Stimulated activated CD4-positive, alpha-beta T cell treated with anti-CD3 and anti-CD28 coated beads, Interleukin-1b, Interleukin-23, amount 100 ng/mL, for 1 hour (primary cell): ENCODE measurements at places on chromosomes 1 and 21.

DNA sequence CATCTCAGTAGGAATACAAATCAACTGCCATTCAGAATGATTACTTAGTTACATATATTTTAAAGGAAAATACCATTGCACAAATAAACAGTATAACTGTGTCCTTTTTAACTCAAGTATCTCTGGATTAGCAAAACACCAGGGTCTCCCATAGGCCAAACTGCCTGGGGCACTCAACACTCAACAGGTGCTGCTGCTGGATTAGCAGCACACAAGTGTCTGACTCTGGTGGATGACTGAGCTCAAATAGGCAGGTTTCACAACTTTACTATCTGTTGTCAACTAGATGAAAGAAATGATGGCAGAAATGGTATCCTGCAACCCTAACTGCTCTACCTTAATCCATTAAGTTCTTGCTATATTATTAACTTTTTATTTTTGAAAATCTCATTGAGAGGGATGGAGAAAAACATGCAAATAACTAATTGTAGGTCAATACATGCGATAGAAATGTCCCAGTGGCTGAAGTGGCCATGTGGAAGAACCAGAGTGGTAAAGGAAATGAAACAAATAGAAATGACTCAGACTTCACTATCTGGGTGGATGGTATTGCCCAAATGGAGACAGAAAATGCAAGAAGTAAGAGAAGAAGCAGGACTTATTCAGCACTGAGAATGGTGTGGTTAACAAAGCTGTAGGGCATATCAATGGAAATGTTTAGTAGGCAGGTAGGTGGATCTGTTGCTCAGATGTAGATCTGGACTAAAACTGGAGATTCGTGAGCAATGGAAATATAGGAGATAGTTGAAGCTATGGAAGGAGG, 90.8 kb upstream of the CCDC190 start:
- no peak for DNase-seq

GRCh38 chr1:54685335-54685905, 30.2 kb upstream of the TTC4 start:
- DNase-seq, result no peak

- DNase-seq, result no peak
These were observed 132.9 kb upstream of the NRIP1 start for GRCh38 chr21:15197696-15198095.

GRCh38 chr21:41895643-41896493, 16.7 kb upstream of the PRDM15 start:
- no peak for DNase-seq

DNA sequence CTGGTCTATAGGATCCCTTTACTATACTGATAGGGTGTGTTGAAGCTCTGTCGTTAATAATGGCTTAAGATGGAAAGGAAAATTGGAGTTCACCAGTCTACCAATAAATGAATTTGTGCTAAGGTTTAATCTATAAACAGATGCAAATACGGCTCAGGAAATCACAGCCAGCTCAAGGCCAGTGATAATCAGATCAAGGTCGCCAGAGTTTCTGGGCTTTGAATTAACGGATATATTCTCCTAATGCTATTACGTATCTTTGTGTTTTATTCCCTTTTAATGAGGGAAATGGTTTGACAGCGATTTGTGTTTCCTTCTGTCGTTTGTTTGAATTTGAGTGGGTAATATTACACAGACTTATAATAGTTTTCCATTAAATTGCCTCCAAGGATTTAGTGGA, 279.6 kb downstream of the BACH1 start:
- no peak for DNase-seq

DNA sequence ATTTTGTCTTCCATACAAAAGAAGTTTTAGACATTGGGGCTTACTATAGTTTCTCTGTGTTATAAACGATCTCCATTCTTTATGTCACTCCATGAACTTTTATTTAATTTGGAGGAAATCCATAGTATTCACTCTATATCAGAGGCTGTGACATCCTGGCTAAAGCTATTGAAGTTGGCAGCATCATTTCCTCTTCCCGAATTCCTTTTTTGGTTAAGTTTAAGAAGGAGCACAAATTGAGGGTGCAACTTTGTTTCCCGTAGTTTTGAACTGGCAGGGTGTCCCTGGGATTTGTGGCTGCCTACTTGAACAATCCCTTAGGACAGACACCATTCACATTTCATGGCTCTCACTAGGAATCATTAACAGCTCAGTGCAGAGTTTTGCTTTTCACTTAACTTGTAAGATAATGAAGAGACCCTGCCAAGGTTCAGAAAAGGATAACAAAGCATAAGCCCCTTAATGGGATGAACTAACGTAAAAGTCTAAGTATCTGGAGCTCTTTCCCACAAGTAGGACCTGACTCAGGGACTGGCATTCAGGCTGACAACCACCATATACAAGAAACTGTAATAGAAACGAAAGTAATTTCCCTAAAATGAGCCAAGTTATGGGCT, 13.9 kb downstream of the S1PR1 start:
- no peak for DNase-seq

- no peak for DNase-seq
These were observed 89.3 kb downstream of the EDEM3 start for GRCh38 chr1:184665360-184665759.

DNA sequence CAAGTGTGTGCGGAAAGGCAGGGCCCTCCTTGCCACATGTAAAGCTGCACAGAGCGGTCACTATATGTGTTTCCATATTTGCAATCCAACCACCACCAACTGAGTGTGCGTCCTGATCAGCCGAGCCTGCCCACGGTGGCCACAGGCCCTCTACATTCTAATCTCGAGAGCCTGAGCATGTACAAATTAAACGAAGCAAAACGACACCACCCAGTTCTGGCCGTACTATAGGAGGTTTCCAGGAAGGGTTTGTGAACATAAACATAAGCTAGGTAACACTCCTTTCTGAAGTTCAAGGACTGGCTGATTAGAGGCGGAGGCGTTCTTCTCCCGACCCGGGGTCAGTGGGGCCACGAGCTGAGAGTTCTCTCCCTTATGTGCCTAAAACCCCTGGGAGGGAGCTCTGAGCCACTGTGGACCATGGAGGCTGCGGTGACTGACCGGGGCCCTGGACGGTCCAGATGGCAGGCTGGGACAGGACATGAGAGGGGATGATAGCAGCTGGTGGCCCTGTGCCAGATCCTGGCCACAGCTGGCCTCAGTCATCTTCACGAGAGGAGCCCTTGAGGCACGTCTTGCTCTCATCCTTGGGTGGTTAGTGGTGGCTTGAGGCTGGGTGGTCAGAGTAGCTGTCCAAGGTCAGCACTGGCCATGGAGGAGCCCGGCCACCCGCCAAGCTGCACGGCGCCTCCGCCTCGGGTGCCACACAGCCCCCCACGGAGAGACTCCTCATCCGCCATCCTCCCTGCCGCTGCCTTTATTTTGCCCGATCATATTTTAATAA, 39.1 kb upstream of the TRAPPC10 start:
- no peak for DNase-seq

- no peak for DNase-seq
These were observed 10.7 kb upstream of the MYOCOS start for GRCh38 chr1:171611306-171611705.

- DNase-seq, result no peak
These were observed 1.1 kb upstream of the SERBP1 start for GRCh38 chr1:67431156-67431765.

- no peak for DNase-seq
These were observed 2.7 kb downstream of the GIPC2 start for GRCh38 chr1:78048446-78048845.

GRCh38 chr1:179146911-179147310, 65.0 kb downstream of the TOR3A start:
- DNase-seq, result no peak

DNA sequence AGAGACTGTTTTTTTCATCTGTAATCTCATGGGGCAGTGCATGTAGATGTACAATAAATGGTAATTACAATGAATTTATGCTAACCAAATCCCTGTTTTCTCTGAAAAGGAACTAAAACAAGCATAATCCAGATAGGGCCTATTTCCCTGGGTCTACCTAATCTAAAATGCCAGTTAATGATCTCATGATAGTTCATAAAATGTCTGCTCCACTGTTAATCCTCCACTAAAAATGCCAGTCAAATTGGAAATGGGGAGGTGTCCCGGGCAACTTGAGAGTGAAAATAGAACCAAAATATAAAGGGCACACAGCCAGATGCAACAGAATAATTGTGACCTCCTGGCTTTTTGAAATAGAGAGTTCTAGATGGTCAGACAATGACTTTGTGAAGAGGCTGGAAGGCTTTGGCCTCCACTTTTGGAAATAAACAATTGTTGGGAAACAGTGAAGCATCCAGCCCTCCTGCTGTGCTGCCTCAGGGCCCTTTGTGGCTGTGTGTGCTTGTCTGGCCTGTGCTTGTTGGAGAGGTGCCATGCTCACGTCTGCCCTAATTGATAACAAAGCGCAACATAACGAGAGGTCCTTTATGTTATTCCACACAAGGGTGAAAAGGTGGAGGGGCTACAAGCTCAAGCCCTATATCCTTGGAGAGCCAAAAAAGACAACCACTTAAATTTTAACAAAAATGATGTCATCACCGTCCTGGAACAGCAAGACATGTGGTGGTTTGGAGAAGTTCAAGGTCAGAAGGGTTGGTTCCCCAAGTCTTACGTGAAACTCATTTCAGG, 97.7 kb downstream of the ATP5PO start:
- DNase-seq, result no peak

- no peak for DNase-seq
These were observed 104.4 kb upstream of the KCNK1 start for GRCh38 chr1:233509526-233509925.

DNA sequence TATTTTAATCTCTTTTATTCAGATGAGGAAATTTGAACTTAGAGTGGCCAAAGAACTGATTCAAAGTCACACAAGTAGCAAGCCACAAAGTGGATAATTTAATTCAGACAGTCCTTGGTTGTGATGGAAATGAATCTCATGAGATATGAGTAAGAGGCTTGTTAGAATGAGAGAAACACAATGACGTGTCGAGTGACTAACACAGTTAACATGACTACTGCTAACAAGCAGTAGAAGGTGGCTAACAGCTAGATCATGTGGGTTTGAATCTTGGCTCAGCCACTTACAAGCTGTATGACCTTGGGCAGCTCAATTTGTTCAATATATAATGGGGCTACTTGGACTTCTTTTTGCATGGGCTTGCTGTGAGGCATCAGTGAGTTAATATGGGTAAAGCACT, 104.5 kb upstream of the LMO4 start:
- no peak for DNase-seq

DNA sequence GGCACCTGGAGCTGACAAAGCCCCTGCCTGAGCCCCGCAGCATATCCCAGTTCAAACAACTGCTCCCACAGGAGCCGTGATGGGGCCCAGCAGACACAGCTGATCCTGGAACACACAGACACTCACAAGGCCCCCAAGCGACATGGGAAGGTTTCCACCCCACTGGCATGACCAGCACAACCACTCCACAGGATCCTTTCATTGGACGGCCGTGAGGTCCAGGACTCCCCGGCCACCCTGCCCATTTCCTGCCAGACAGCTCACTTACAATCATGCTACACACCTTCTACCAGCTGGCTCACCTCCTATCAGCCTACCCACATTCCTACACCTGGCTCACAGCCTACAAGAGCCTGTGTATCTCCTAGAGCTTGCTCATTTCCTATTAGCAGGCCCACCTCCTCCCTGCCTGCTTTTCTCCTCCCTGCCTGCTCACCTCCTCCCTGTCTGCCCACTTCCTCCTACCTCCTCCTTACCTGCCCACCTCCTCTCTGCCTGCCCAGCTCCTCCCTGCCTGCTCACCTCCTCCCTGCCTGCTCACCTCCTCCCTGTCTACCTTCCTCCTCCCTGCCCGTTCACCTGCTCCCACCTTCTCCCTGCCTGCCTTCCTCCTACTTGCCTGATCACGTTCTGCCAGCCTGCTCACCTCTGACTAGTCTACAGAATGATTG, 73.9 kb downstream of the MATN1 start:
- DNase-seq, result no peak

DNA sequence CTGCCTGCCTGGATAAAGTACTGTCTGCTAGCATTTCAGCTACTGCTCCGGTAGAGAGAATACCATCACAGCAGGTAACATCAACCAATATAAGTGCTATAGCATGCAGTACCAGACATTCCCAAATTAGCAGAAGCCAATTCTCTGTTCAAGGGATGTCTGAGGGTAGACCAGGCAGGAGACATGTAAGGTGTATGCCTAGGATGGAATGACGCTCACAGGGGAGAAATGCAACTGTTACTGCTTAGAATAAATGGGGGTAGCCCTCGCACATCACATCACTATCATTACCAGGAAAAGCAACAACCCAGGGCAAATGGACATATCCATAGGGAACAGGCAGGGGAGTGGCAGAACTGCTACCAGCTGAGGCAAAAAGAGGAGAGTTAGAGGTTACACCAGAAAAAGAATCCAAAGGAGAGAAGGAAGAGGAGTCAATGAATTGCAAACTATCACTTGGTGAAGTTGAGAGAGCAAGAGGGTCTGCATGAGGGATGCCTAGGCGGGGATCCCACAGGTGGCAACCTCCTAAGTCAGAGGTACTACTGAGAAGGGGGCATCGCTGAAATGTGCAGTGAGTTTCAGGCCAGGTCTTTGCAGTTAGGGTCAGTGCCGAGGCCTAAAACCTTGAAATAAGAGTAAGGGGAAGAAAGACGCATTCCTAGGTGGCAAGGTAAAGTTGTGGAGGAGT, 1.1 kb downstream of the UBE2Q1 start:
- DNase-seq, result no peak

DNA sequence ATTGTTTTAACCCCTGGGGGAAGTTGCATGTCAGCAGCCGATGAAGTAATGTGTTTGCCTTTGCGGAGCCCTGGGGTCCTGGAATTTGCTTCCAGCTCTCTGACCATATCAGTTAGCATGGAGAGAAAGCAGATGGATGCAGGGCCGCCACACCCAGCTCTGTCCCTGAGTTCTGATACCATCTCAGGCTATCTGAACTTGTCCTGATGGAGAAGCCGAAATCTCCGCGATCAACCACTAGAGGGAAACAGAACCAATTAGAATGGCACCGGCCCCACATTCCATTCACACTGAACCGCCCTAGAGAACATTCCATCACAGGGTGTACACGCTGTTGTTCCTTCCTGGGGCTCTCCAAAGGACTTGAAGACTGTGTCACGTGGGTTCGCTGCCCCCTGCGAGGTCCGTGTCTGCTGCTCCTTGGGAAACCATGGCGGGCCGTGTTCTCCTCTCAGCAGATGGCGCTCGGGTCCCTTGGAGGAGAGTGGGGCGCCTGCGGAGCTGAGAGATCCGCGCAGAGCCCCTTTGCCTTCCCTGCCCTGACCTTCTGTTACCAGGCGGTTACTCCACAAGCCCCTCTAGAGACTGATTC, 75.4 kb downstream of the ABCA4 start:
- peak; percentile 14 for DNase-seq

GRCh38 chr1:156481527-156481926, 19.0 kb downstream of the MEF2D start:
- DNase-seq, result no peak
